Iris pigment epithelial cell (primary cell): ENCODE measurements at places on chromosomes 3 and 15.

- peak; percentile 27 for DNase-seq
These were observed 337.9 kb upstream of the IL12A start for GRCh38 chr3:159650726-159651125.

DNA sequence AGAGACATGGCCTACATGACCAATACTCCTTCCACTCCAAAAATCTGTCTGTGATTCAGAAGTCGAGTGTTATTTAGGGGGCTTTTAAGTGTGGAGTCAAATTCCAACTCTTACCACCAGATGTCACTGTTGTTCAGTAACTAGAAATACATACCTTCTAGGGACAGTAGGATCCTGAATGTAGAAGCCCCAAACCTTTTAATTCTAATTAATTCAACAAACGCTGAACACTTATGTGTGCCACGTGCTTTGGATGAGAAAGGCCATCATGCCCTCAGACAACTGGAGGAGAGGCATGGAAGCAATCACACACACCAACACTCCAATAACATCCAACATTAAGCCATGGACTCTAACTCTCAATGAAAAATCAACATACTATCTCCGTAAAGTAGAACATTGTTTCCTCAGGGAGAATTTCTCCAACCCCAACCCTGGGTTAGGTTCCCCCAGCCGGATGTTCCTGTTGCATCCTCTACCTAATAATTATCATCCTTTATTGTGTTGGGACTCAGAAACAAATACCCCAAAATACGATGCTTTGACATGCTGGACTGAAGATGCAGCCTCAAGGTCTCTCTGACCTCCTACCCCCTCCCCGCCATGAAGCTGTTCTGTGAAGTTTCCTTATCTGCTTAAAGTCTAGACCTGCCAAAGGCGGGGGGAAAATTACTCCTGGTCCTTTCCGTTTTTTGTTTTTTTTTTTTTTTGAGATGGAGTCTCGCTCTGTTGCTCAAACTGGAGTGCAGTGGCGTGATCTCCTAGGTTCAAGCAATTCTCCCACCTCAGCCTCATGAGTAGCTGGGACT lies 8.0 kb upstream of the CCDC13 start:
- peak; percentile 81 for DNase-seq

- peak; percentile 77 for DNase-seq
These were observed 125.8 kb upstream of the GALNT15 start for GRCh38 chr3:16048435-16049318.

DNA sequence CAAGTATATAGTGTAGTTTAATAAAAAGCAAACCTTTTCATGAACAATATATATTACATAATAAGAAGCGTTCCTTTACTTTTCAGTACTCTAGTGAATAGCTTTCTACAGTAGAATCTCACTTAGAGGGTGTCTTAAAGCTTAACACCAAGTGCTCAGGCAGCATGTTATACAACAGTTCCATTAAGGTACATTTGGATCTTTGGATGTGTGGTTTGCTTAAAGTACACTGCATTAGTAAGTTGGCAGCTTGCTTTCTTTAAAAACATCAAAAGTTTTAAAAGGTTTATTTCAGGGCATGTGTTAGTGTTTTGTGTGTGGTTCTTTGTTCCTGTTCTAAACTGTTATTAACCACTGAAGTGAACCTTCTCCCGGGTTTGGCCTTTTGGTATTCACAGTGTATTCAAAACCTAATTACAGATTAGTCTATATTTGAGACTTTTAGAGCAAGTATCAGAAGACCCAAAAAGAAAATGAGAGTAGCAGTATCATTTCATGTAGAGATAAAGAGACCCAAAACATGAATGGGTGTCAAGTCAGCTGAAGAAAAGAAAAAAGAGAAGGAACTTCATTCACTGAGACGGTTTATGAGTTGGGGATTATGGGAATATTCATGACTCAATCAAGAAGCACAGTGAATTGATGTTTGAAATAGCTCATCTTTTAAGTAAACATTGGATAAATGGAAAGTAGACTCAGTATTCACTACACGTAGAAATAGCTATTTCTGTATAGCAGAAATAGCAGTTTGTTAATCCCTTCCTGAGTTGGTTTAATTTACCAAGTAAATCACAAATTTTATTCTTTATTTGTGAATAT lies 93.9 kb downstream of the OPA1 start:
- peak; percentile 48 for DNase-seq

DNA sequence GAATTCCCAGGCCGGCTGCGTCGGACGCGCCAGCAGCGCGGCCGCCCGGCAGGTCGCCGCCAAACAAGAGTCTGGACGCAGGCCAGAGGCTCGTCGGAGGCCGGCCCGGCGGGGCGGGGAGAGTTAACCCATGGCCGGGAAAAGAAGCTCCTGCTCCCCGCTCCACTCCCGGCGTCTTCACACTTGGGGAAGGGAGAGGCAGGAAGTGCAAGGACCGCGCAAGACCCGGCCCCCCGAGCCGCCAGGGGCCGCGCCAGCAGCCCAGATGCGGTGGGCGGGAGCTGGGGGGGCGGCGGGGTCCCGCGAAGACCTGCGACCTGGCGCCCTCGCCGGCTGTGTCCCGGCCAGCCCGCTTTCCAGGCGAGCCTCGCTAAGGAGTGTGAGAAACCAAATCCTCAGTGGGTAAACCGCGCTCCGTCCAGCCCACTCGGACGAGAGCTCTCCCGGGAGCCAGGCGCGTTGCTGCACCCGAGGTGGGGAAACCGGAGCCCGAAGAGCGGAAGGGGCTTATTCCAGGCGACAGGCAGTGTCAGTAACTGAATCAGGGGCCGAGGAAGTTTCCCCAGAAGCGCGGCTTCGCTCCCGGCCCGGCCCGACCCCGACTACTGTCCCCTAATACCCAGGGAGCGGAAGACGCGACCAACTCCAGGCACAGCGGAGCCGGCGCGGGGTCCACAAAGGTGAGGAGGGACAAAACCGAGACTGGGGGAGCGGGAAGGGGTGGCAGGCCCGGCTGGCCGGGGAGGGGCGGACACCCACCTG lies 721 bp downstream of the ADAMTS7 start:
- DNase-seq = peak; percentile 41

- no peak for DNase-seq
These were observed 297.3 kb downstream of the MECOM start for GRCh38 chr3:169365993-169366915.

DNA sequence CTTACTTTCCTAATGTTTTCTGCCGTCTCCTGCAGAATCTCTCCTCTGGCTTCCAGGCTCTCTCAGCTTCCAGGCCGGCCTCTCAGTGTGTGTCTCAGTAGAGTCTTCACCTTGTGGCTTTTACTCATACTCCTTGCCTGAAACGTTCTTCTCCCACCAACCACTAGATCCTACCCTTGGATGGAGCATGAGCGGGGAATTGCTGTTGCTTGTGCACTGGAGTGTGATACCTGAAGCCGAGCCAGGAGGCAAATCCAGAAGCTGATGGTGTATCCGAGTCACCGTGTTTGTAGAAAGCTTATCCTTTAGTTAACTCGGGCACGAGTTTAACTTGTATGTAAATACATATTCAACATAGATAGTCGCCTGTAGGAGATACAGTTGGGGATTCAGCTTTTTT lies 285.0 kb upstream of the C2CD4B start:
- DNase-seq = no peak

DNA sequence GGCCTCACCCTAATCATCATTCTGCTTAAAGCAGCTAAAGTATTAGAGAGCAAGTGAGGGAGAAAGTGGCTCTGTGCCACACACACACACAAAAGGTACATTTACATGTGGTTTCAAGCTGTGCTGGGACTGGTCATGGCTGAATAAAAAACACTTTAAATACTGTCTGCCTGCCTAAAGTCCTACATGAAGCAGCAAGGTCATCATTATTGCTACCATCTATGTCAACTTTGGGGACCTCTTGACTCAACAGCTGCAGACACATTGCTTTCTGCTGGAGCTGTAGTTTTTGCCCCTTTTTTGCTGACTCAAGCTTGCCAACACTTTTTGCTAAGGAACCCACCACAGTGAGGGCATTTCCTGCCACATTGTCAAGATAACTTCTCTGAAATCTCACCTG lies 1237.9 kb downstream of the ROBO2 start:
- DNase-seq = no peak

DNA sequence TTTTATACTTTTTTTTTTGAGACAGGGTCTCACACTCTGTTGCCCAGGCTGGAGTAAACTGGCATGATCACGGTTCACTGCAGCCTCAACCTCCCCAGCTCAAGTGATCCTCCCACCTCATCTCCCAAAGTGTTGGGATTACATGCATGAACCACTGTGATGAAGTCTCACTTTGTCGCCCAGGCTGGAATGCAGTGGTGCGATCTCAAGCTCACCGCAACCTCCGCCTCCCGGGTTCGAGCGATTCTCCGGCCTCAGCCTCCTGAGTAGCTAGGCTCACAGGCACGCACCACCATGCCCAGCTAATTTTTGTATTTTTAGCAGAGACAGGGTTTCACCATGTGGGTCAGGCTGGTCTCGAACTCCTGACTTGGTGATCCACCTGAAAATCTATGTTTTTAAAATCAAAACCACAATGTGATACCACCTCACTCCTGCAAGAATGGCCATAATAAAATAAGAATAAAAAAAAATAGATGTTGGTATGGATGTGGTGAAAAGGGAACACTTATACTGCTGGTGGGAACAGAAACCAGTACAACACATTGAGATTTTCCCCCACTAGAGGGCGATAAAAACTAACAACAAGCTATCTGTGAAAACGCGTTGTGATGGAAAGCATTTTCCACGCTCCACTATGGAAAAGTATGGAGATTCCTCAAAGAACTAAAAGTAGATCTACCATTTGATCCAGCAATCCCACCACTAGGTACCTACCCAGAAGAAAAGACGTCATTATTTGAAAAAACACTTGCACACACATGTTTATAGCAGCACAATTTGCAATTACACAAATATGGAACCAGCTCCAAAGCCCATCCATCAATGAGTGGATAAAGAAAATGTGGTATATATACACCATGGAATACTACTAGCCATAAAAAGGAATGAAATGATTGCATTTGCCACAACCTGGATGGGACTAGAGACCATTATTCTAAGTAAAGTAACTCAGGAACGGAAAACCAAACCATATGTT lies 26.8 kb upstream of the OCA2 start:
- DNase-seq = peak; percentile 63

DNA sequence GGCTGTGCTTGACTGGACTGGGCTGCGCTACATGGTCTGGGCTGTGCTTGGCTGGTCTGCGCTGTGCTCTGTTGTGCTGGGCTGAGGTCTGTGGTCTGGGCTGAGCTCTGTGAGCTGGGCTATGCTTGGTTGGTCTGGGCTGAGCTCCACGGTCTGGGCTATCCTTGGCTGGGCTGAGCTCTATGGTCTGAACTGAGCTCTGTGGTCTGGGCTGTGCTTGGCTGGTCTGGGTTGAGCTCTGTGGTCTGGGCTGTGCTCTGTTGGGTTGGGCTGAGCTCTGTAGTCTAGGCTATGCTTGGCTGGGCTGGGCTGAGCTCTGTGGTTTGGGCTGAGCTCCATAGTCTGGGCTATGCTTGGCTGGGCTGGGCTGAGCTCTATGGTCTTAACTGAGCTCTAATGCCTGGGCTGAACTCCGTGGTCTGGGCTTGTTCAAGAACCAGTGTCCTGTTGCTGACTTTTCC lies 92.0 kb downstream of the PLXNA1 start:
- peak; percentile 85 for DNase-seq

- DNase-seq = peak; percentile 81
These were observed 126.8 kb upstream of the PFN2 start for GRCh38 chr3:150097588-150097890.

GRCh38 chr3:61155701-61156292 lies 95.5 kb downstream of the FHIT start:
- no peak for DNase-seq

- no peak for DNase-seq
These were observed 51.1 kb downstream of the STRIT1 start for GRCh38 chr3:155242342-155242741.

DNA sequence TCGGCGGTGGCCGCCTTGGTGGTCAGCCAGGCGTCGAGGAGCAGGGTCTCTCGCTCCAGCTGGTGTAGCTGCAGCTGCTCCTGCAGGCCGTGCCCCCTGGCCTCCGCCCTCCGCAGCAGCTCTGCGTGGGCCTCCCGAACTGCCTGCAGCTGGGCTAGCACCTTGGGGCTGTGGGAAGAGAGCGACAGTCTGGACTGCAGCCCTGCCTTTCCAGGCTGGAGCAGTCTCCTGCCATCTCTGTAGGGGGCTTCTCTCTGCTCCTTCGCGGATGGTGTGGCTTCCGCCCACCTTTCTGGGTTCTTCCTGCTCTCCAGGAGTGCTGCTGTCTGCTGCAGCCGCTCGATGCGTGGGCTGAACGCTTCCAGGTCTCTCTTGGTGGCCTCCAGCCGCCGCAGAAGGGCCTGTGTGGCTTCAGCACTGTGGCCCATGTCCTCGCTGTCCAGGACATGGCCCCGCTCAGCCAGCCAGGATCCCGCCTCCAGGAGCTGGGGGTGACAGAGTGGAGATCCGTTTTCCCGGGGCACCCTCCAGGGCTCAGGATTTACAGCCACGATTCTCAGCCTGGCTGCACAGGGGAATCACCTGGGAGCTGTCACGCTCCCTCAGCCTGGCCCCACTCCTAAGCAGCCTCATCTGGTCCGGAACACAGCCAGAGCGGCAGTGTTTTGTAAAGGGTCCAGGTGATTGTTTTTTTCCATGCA lies 16.8 kb downstream of the PLA2G4B start:
- DNase-seq = no peak

DNA sequence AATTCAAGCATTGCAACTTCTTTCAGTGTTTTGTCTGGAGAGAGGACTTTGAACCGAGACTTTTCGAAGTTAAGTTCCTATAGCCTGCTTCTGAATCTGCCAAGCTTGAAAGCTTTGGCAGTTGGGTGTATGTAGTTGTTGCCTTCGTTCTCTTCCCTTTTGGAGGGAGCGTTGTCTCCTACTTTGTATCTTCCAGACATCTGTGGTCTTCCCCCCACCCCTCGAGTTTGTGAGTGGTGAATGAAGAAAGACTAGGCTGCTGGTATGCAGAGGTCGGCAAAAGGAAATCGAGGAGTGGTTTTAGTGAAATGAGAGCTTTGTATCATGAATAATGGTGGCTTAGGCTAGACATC lies 1.3 kb downstream of the CTNNB1 start:
- DNase-seq = peak; percentile 80

DNA sequence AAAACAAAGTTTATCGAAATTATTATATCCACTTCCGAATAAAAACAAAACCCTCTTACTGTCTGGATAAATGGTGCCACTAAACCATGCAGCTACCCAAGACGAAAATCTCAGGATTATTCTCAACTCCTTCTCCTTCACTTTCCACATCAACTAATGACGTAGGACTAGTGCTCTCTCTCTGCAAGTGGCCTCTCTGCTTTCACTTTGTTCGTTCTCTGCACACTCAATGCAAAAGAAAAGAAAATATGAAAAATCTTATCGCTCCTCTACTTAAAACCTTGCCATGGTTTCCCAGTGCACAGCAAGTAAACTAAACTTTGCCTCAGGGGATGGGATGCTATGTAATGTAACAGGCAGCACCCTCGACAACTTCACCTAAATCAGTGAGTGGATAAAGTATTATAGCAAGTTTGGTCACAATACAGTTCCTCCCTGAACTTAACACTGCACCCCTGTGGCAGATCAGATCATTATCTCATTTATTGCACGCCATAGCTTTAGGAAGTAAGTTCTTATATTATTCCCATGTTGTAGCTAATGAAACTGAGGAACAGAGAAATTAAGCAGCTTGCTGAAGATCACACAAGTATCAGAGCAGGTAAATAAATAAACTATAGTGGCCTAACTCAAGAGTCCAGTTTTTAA lies 262.7 kb upstream of the GADL1 start:
- DNase-seq = no peak
